Stimulated activated CD8-positive, alpha-beta memory T cell treated with anti-CD3 and anti-CD28 coated beads, Interleukin-15, amount 100 ng/mL, for 48 hours (primary cell): ENCODE measurements at places on chromosomes 13 and 19.

DNA sequence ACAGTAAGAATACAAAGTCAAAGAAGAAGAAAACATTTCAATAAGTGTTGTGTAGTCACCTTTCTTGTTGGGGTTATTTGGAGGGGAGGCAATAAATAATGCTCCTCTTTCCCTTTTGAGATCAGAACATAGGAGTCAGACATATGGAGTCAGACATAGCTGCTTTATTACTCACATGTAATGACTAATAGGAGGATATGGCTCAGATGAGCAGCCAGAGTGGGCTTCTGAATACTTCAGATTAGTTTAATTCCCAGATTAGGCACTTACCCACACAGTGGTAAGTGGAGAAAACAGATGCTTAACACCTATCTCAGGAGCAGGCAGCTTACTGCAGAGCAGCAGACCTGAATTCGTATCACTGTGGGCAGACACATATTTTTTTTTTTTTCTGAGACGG, 31.7 kb upstream of the C1QTNF9B start:
- DNase-seq: no peak

DNA sequence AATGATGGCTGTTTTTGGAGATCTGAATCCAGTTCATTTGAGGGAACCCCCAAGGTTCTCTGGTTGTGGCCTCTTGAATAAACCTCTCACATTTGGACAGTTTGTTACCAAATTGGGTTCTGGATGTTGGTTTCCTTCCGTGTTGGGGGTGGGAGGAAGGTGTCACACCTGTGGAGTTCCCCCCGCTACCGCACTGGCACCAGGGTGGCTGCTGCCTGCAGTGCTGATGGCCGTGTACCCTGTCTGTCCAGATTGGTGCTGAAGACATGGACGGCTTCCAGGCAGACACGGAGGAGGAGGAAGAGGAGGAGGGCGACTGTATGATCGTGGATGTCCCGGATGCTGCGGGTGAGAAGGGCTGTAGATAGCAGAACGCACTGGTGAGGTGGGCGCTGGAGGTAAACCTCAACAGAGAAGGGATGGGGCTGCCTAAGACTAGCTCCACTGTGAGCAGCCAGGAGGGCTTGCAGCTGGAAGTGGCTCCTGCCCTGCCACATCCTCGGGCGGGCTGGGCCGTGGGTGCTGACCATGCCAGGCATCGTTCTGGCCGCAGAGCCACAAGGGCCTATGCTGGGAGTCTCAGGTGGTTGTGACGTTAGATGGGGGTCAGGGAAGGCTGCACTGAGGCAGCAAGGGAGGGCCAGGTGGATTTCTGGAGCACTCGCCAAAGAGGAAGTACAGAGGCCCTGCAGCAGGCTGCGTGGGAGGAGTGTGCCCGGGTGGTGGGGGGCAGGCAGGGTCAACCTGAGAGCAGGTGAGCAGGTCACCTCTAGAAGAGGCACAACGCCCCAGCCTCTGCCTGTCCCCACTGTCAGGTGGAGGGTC, 15.4 kb downstream of the UBXN6 start:
- no peak for DNase-seq

DNA sequence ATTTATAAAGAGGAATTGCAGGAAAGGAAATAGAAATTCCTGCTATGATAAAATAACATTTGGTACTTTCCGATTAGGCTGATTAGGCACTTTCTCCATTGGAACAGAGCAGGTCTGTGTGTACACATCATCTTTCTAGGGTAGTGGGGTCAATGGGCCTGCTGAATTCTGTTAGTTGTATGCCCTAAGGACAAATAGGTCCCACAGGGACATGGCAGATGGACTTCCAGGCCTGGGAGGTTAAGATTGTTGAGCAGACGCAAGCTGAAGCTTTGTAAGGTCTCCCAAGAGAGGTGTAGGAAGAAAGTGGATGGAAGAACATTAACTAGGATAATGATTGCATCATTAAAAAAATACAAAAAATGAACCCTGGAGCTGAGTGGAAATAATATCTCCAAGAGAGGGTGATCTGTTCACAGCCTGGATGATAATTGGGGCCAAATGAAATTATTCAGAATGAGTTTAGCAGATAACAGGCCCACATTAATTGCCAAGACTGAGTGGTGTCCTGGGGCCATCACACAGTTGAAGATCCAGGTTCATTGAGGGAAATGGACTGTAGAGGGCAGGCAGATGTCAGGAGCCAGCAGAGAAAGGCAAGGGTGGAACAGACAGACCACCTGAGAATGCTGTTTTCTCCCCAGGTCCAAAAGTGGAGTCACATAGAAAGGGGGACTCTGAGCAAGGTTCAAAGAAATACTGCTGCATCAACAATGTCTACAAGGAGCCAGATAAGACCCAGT, 215.1 kb downstream of the DNAJC15 start:
- DNase-seq: no peak

DNA sequence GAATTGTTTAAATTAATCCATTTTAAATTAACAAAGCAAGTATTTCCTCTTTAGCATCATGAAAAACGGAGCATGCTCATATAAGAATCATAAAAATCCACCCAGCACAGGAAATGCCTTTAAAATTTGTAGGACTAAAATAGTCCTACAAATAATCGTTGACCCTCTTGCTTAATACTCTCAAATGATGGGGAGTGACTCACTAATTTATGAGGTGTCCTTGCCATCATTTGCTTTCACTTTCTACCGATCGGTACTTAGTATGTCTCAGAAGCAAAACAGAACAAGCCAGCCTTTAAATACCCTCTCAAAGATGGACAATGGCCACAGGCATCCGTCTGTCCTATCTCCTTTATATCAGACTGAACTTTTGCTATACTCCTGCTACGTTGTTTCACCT, 97.2 kb downstream of the SUCLA2 start:
- DNase-seq: no peak

GRCh38 chr19:19535311-19536191, 2.5 kb upstream of the CILP2 start:
- DNase-seq: no peak

GRCh38 chr13:85995788-85996418, 196.7 kb upstream of the SLITRK6 start:
- no peak for DNase-seq

DNA sequence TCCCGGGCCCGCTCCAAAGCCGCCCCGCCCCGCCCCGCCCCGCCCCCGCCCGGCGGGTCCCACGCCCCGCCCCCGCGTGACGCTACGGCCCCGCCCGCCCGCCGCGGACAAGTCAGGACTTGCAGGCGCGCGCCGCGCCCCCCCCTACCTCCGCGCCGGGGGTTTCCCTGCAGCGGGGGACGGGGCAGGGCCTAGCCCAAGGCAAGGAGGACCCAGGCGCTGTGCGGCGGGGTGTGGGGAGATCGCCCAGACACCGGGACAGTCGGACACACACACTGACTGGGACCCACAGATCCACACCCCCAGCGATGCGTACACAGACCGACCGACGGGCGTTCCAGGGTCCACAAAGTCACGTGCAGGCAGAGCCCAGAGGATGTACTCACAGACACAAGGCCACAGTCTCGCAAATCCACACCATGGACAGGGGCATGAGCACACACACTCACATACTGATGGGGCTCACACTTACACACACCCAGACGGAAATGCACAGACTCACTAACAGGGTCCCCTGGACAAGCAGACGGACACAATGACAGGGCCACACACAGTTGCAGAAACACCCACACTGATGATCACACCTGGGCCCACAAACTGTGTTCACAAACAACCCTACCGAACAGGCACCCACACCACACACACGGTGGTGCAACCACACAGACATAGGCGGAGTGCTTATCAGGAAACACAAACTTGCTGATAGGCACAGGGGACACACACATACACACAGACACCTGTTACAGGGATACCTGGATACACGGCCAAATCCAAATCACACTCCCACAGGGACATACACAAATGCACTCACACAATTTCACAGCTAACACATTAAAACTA, 436 bp upstream of the BBC3 start:
- peak; percentile 83 for DNase-seq

GRCh38 chr19:11198175-11198534, 810 bp upstream of the KANK2 start:
- DNase-seq: no peak

GRCh38 chr13:72316716-72317115, 410.7 kb downstream of the MZT1 start:
- no peak for DNase-seq

GRCh38 chr13:106533101-106533942, 2.1 kb downstream of the EFNB2 start:
- no peak for DNase-seq

- no peak for DNase-seq
Observed at GRCh38 chr13:101190337-101190736, 226.0 kb downstream of the NALCN start.

GRCh38 chr13:99370481-99371275, 63.5 kb upstream of the GPR183 start:
- DNase-seq: no peak

GRCh38 chr19:4140237-4140711, 13.2 kb upstream of the CREB3L3 start:
- no peak for DNase-seq

DNA sequence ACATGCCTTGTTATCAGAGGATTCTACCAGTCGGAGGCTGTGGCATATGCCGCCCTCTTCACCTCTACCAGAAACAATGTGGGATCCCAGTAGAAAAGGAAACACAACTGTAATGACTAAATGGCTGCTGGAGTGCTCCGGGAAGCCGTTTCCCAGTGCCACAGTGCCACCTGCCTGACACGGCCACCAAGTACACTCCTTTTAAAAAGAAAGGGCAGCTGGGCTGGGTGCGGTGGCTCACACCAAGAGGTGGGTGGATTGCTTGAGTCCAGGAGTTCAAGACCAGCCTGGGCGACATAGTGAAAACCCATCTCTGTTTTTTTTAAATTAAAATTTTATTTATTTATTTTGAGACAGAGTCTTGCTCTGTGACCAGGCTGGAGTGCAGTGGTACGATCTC, 67.3 kb downstream of the TRPM4 start:
- DNase-seq: no peak
